Smooth muscle cell of trachea (primary cell): ENCODE measurements at places on chromosomes 12 and 14. TPM values are rescaled to one million over a fixed set of nuclear protein-coding genes. Genes with fewer than 3 reads are reported as not detected.

The SIX1 gene
- total RNA-seq = 14.5 and 15.9 TPM in 2 replicates

The TAS2R13 gene
- total RNA-seq = 1.3 and 4.7 TPM in 2 replicates

The VWF gene
- 0.99 and 2.9 TPM in 2 replicates for total RNA-seq

The NKX2-1 gene
- not detected in 2 replicates for total RNA-seq

The MSI1 gene
- total RNA-seq = not detected in 2 replicates

The WNT5B gene
- total RNA-seq = 158 and 206 TPM in 2 replicates

The CACNB3 gene
- total RNA-seq = 41.6 and 62.4 TPM in 2 replicates

The KLRC2 gene
- total RNA-seq = not detected in 2 replicates

The MAP3K12 gene
- 43.6 and 61.9 TPM in 2 replicates for total RNA-seq

The HIP1R gene
- 21.4 and 25.1 TPM in 2 replicates for total RNA-seq

The PYGL gene
- total RNA-seq = 63.3 and 90.3 TPM in 2 replicates

The OR4K14 gene
- total RNA-seq = not detected in 2 replicates

The DPPA3 gene
- total RNA-seq = not detected in 2 replicates

The GARIN6 gene
- total RNA-seq = not detected in 2 replicates

The RNASE7 gene
- total RNA-seq = 0.17 TPM in 1 of 2 replicates, not detected in the other

The AICDA gene
- total RNA-seq = not detected in 2 replicates

The TPPP2 gene
- total RNA-seq = under 0.01 TPM in 1 of 2 replicates, not detected in the other

The ABCD2 gene
- total RNA-seq = 0.17 TPM in 1 of 2 replicates, not detected in the other

The GRIN2B gene
- total RNA-seq = not detected in 2 replicates

The HOXC11 gene
- total RNA-seq = not detected in 2 replicates

The ALX1 gene
- under 0.01 TPM in 1 of 2 replicates, not detected in the other for total RNA-seq

The KCNK10 gene
- not detected in 2 replicates for total RNA-seq

The BDKRB2 gene
- total RNA-seq = 67.2 and 253 TPM in 2 replicates
